GF-D8 (cell line): ENCODE measurements at places on chromosomes 11 and 22.

GRCh38 chr11:5618807-5619206, 6.0 kb upstream of the TRIM34 start:
- no peak for DNase-seq

GRCh38 chr22:17613280-17613679, 15.3 kb downstream of the ATP6V1E1 start:
- no peak for DNase-seq

- DNase-seq = no peak
These were observed 420.6 kb upstream of the FAT3 start for GRCh38 chr11:91804042-91804441.

GRCh38 chr22:38861927-38862326, 10.1 kb downstream of the CBX6 start:
- DNase-seq = no peak

DNA sequence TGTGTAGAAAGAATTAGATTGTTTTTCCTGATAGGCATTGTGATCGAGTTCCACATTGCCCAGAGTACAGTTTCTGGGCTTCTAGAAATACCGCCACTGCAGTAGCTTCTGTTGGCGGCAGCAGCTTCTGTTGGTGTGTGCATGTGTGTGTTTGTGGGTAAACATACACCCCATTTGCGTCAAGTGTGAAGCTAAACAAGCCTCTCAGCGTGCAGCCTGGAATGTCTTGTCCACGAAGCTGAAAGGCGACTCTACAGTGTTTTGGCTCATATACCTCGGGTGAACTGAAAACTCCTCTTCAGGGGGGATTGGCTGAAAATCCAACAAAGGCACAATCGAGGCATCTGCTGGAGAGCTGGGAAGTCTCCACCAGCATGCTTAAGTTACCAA, 112.0 kb upstream of the E2F8 start:
- no peak for DNase-seq

DNA sequence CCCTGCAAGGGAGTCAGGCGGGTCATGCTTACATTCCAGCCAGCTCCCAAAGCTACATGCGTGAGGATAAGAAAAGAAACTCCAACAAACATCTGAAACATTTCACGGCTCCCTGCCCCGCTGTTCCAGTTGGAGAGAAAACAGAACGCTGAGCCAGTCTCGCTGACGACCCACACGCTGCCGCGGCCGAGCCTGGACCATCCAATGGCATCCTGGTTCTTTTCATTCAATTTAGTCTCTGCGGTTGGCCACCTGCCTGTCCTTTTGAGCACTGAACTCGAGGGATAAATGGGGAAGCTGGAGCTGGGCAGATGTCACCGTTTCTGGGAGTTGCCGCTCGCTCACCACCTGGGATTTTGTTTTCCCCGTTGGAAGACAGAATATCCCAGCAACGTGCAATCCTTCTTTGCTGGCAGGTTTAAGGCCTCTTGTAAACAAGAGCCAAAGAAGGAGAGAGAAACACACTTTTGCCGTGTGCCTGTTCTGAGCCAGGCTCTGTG, 45.3 kb upstream of the SHISAL1 start:
- no peak for DNase-seq

DNA sequence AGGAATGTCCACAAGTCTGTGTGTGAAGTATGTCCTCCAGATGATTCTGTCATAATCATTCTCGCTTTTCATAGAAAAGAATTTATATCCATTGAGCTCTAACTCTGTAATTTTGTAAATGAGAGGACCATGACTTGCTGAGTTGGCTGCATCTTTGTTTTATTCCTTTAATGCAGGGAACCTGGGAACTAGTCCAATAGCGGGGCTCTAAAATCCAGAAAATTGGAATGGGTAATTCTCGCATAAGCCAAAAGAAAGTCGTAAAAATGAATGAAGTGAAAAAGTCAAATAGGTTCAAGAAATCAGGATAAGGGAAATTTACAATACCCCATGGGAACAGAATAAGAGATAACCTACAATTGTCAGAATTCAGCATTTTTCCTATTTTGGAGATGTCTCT, 232.5 kb downstream of the RAB38 start:
- DNase-seq = no peak

DNA sequence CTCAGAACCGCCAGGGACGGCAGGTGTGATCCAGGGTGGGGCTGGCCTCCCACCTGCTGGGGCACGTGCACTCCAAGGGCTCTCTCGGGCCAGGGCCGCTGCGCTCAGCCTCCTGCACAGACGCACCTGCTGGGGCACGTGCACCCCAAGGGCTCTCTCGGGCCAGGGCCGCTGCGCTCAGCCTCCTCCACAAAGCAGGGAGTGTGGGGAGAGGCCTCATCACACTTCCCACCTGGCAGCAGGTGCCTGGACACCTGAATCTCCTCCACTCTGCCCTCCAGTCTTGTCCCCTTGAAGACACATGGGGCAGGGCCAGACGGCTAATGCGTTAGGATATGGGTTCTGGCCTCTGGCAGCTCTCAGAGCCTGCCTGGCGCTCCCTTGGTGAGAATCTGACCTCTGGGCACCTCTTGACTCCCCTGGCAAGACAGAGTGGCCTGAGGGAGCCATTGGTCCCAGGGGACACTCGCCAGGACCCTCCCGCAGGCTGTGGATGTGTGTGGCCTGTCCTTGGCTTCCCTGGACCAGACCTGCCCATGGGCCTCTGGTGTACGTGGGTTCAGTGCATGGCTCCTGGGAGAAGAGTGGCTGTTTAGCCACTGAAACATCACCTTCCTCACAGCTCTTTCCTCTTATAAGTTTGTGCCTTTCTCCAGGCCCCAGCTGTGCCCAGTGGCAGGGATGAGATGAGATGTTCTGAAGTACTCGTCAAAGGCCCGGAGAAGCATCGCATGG, 73.5 kb downstream of the BRD1 start:
- no peak for DNase-seq

- no peak for DNase-seq
These were observed 9.8 kb downstream of the CD82 start for GRCh38 chr11:44575288-44575672.

DNA sequence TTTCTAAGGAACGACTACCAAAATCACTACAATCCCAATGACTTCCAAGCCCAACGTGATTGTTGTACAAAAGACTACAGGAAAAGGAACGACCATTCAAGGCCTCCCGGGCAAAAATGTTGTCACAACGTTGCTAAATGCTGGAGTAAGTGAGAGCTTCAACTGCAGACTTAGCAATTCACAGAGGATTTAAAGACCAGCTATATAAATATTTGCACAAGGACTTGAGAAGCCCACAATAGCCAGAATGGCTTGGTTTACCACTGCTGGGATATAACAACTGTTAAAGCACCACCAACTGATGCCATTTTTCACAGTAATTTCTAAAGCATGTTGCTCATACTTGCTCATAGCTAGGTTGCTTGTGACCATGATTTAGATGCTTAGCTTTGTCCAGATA, 78.3 kb downstream of the EMSY start:
- no peak for DNase-seq

DNA sequence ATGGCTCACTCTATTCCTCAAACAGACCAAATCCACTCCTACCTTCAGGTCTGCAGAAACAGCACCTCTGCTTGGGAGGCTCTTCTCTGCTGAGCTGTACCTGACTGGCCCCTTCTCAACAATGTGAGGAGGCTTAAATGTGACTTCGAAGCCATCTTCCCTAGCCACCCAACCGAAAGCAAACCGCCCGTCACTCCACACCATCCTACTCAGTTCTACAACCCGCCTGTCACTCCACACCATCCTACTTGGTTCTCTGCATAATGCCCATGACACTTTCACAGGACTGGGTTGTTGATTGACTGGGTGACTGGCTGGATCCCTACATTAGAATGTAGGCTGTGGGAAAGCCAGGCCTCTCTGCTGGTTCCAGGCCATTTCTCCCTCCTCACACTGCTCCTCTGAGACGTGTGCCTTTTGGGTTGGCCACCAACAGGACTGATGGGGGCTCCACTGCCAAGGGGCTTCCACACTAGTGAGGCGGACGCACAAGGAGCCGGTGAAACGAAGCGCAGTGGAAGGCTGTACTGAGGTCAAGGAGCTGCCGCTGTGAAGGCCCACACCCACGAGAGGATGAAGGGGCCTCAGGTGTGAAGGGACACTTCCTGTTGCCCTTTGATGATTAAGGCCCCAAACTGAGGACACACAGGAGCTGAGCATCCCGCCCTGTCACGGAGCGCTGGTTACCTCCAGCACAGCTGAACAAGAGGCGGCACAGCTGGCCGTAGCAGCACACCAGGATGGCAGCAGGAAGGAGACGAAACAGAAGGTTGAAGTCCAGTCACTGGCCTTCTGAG, 47.5 kb upstream of the SPATA19 start:
- DNase-seq = no peak

DNA sequence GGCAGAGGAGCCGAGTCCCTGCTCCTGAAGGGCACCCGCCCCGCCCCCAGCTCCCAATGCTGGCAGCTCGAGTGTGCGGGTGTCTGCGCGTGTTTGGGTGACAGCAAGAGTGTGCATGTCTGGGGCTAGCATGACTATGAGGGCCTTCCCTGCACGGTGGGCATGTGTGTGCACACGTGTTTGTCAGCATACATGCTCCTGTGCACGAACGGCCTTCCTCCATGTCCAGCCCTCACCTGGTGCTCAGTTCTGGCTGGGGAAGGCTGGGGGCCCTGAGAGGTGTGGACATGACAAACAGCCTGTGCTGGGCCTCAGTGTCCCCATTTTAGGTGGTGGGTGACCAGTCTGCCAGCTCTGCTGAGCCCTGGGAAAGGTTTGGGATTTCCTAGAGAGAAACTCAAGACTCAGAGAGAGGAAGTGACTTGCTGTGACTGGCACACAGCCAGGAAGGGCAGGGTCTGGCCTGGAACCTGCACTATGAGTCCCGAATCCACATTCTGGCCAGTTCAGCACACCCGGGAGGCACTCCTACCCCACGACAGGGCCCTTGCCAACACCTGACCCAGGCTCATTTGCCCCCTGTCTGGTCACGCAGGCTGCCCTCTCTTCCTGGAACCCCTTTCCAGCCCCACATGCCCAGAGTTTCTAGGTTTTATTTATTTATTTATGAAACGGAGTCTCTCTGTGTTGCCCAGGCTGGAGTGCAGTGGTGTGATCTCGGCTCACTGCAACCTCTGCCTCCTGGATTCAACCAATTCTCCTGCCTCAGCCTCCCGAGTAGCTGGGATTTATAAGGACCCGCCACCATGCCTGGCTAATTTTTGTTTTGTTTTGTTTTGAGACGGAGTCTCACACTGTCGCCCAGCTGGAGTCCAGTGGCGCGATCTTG, 3.3 kb upstream of the SHISA8 start:
- DNase-seq = peak; percentile 15

GRCh38 chr11:87359401-87359800, 321.7 kb downstream of the TMEM135 start:
- no peak for DNase-seq

DNA sequence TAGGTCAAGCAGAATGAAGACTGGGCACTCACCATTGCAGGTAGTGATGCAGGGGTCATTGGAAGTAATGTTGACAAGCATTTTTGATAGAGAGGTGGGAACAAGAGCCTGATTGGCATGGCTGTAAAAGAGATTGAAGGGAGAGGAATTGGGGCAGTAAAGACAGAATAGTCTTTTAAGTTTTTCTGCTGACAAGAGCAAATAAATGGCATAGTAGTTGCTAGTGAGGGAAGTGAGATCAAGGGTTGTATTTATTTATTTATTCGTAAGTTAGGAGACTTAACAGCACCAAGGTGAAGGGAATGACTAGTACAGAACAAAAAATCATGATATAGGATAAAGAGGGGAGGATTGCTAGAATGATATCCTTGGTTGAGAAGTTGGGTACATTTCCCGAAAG, 11.0 kb downstream of the SYT9 start:
- no peak for DNase-seq

- no peak for DNase-seq
These were observed 33.5 kb upstream of the CHST1 start for GRCh38 chr11:45698777-45699497.

DNA sequence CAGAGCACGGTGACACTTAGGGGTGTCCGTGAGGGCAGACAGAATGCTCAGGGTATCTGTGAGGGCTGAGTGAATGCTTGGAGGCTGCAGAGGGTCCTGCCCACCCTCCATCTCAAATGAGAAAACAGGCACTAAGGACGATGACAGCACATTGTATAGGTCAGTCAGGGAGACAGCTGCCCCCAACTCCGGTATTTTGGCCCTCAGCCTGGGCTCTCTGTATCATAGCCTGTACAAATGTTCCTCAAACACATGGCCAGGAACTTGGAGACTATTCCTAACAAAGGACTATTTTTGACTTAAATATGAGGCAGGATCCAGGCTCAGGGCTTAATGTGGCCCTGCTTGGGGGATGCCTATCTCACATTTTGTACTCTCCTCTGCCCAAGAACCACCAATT, 145.4 kb downstream of the OPCML start:
- no peak for DNase-seq

DNA sequence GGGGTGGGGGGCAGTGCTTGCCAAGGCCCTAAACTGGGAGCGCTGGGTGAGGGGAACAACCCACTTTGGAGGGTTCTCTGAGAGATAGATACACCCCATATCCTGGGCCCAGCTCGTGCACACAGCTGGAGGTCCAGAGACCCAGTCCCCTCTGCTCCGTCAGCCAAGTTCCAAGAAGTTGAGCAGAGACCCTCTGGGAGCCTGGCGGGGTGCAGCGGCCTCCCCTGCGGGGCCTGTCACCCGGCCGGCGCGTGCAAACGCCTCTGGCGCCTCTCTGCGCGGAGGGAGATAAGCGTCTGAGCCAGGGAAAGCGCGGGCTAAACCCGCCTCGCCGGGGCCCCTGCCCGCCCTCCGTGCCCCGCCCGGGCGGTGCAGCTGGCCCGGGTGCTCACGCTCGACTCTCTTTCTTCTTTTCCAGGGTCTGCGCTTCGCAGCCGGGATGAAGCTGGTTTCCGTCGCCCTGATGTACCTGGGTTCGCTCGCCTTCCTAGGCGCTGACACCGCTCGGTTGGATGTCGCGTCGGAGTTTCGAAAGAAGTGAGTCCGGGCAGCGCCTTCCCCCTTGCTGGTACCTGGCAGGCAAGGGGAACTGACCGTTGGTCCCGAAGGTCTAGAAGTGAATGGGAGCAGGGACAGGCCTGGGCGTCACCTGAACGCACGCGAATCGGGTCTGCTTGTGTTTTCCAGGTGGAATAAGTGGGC, 540 bp downstream of the ADM start:
- no peak for DNase-seq

DNA sequence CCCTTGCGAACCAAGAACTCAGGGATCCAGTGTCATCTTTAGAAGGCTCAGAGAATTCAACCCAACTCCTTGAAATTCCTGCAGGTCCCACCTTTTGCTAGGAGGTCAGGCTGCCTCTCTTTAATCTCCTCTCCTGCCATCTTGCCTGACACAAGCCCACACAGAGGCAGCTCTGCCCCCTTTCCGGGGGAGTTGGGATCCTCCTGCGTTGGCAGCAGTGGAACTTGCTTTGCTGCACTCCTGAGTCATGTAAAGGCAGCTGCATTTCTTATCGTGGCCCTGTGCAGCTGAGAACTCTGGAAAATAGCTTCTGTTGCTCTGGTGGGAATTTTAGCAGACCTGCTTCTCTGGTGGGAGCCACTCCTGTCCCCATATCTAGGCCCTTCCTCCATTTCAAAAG, 142.3 kb upstream of the TBCEL start:
- no peak for DNase-seq

- no peak for DNase-seq
These were observed 54.7 kb downstream of the PHF21B start for GRCh38 chr22:44955102-44955501.

GRCh38 chr11:46898396-46899095, 19.8 kb downstream of the LRP4 start:
- no peak for DNase-seq
